ENCODE measurements at places on chromosomes 13 and 19.

DNA sequence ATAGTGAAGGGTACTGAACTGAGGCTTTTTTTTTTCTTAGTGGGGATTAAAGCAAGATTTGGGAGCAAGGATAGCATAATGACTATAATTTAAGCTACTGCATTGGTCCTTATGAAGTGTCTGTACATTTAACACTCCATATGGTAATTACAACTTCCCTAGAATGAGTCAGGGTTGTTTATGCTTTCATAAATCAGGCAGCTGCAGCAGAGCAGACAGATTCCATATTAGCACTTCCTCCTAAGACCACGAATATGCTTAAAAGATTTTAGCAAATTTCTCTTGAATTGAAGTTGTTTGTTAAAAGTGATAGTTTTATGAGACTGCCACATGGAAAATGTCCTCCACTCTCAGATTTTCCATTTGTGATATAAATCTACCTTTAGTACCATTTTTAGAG lies 401.1 kb upstream of the SPRY2 start:
- DNase-seq = no peak

DNA sequence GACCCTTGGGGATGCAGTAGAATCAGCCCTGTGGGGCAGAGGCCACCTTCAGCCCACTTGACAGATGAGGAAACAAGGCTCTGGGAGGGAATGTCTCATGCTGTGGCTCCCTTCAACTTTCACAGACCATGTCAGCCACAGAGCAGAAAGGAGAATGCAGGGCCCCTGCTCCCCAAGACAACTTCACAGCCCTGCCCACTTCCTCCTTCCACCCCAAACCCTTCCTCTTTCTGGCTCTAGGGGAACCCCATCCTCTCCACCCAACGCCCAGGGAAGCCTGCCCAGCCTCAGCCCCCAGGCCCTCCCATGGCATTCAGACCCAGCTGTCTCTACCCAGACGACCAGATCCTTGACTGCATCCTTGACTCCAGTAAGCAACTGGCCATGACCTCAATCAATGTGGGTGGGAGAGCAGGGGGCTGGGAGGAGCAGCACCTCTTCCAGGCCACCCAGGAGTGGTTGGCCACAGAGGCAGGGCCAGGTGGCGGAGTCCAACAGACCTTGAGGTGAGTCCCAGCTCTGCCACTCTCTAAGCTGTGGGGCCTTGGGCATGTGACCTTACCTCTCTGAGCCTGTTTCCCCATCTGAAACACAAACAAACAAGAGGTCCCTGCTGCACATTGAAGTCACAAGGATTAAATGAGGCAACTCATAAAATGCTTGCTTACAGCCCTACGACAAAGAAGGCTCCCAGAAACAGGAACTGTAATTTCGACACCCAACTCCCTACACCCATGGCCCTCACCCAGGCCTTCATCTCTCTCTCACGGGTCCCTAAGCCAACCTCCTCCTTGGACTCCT lies 15.8 kb downstream of the DEDD2 start:
- no peak for DNase-seq

DNA sequence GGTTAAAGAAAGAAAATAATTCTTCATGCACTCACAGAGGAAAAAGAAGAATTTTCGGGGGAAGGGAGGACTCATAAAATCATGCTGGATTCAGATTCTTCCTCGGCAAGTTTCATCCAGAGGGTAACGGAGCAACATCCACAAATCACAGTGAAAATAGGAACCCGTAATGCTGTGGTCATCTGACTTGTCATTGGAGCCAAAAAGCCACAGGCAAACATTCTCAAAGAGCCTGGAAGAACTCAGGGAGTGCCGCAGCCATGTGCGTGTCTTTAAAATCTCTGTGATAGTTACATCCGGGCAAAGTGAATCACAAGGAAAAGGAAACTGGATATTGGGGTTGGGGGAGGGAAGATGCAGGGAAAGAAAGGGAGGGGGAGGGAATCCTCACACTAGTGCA lies 33.0 kb upstream of the VSTM2B start:
- DNase-seq = no peak

- DNase-seq = no peak
Measured at GRCh38 chr13:80030491-80030890, 310.4 kb downstream of the SPRY2 start.

GRCh38 chr19:45650722-45651121 lies 11.5 kb upstream of the EML2 start:
- no peak for DNase-seq

DNA sequence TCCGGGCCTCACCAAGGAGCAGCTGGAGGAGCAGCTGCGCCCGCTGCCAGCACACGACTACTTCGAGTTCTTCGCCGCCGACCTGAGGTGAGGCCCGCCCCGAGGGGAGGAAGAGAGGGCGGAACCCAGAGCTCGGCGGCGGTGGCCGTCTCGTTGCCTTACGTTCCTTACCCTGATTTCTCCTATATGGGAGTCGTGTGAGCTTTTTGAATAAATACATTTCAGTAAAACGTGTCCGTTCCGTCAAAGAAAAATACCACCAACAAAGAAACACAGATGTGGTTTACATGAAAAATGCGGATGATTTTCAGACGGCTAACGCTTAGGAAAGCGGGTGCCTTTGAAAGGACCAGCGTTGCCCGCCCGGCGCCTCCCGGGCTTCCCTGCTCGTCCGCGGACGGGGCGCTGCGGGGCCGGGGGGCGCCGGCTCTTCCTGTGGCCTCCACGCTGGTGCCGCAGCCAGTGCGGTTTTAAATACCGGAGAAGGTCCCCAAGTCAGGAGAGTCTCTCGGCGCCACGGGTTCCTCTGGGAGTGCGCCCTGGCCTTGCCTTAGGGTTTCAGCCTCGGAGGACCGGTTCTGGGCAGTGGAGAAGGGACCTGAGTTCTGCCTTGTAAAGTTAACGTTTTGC lies 755 bp downstream of the UPF3A start:
- peak; percentile 69 for DNase-seq

All from G401 (cell line).